Breast epithelium (tissue), 4 donors: ENCODE measurements at places on chromosomes 1 and 21. TPM values are rescaled to one million over a fixed set of nuclear protein-coding genes. Genes with fewer than 3 reads are reported as not detected.

The OR2T29 gene
- total RNA-seq, result not detected

The INSRR gene
- total RNA-seq, result 0.33 TPM

The ESPN gene
- total RNA-seq, result 11.1 TPM

The PTPN7 gene
- 2.9 TPM for total RNA-seq

The FMOD gene
- 79.6 TPM for total RNA-seq

GRCh38 chr1:203091761-203092330 is 6.0 kb upstream of the MYOG start:
- DNase-seq, result peak; percentile 14

GRCh38 chr1:166902279-166902678 is 26.2 kb upstream of the TADA1 start:
- DNase-seq, result no peak

DNA sequence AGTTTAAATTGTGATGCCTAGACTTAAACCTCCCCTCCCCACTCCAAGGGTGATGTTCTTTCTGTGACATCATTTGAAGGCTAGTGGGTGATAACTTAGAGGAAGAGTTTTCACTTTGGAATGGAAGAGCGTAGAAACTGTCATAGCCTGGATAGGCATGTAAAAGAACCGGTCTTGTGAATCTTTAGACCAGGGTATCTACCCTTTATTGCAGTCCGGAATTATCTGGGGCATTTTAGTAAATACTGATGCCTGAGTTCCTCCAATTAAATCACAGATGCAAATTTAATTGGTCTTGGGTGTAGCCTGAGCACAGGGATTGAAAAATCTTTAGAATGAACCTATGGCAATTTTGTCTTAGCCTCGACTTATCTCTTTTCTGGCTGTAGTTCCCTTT is 24.7 kb downstream of the MAN1C1 start:
- no peak for DNase-seq

- DNase-seq, result peak; percentile 65
Measured at GRCh38 chr1:31715087-31715872, 11.5 kb upstream of the COL16A1 start.

DNA sequence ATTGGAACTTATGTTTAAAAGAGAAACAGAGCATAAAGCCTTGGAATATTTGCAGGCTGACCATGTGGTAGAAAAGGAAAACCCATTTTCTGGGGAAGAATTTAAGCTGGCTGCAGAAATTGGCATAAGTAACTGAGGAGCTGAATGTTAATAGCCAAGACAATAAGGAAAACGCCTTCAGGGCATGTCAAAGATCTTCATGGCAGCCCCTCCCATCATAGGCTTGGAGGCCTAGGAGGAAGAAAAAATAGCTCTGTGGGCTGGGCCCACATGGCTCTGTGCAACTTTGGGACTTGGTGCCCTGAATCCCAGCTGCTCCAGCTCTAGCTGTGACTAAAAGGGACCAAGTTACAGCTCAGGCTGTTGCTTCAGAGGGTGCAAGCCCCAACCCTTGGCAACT is 51.5 kb downstream of the CTH start:
- no peak for DNase-seq

DNA sequence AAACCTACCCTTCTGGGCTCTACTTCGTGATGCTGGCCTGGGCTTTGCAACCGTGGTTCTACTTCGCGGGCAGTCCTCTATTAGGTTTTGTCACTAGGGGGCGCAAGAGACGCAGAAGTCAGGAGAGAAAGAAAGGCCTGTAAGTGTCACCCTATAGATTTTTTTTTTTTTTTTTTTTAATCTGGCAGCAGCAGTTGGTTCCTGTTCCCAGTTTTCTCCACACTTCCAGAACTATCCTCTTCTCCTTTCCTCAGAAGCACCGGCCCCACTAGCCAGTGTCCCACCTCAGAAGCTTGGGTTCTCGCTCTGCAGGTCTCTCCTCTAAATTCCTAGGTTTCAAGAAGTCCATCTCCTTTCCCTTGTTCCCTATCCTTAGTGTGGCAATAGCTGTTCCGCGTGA is 9.1 kb upstream of the LCE2D start:
- DNase-seq, result no peak

GRCh38 chr1:11357276-11357675 is 84.3 kb downstream of the UBIAD1 start:
- DNase-seq, result no peak

GRCh38 chr1:58883888-58884482 is 100.1 kb upstream of the JUN start:
- DNase-seq, result no peak

GRCh38 chr1:240927821-240928220 is 315.9 kb upstream of the GREM2 start:
- DNase-seq, result no peak

- no peak for DNase-seq
Measured at GRCh38 chr1:150152182-150152536, 2.4 kb downstream of the PLEKHO1 start.

DNA sequence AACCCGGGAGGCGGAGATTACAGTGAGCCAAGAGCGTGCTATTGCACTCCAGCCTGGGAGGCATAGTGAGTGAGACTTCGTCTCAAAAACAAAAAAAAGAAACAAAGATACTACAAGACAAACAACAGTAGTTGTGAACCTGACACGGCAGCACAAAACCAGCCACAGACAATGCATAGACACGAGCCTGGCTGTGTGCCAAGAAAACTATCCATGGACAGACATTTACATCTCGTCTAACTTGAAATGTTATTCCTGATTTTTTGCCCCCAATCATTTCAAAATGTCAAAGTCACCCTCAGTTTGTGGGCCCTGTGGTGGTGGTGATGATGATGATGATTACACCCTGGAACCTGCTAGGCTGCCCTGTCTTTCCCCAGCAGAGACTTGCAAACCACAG is 6.3 kb downstream of the KLHL21 start:
- DNase-seq, result no peak

GRCh38 chr1:29259802-29260441 is 23.6 kb downstream of the PTPRU start:
- DNase-seq, result no peak

DNA sequence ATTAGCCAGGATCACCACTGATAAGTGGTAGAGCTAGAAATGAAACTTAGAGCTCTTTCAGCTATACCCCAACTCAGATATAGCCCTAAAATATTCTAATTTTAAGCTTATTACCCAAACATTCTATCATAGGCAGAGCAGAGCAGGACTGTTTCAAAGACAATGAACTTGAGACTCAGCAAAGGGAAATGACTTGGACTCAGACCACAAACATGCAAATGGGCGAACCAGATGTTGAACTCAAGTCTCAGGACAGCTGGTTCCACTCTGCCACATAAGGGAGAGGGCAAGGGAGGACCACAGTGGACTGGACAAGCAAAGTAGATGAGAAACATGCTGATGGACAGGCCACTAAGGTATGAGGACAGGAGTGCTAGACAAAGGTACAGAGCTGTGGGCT is 315.3 kb downstream of the OMA1 start:
- DNase-seq, result no peak

- no peak for DNase-seq
Measured at GRCh38 chr1:3248155-3249141, 179.4 kb downstream of the PRDM16 start.
